ENCODE measurements at places on chromosomes 7 and 10.

- DNase-seq, result no peak
Observed at GRCh38 chr7:67855322-67855721, 858.7 kb downstream of the TYW1 start.

- DNase-seq, result no peak
Observed at GRCh38 chr10:24944512-24945255, 7.7 kb downstream of the PRTFDC1 start.

- no peak for DNase-seq
Observed at GRCh38 chr10:128854963-128855362, 612.1 kb upstream of the MGMT start.

DNA sequence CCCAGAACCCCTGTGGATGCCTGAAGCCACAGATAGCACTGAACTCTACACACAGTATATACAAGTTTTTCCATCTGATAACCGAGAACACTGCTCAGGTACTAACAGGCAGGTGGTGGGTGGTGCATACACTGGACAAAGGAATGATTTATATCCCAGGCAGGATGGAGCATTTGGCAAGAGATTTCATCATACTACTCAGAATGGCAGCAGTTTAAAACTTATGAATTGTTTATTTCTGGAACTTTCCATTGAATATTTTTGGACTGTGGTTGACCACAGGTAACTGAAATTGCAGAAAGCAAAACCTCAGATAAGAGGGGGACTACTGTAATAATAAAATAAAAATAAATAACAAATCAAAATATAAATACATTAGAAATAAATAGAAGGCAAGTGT, 10.9 kb upstream of the KCNMA1 start:
- no peak for DNase-seq

DNA sequence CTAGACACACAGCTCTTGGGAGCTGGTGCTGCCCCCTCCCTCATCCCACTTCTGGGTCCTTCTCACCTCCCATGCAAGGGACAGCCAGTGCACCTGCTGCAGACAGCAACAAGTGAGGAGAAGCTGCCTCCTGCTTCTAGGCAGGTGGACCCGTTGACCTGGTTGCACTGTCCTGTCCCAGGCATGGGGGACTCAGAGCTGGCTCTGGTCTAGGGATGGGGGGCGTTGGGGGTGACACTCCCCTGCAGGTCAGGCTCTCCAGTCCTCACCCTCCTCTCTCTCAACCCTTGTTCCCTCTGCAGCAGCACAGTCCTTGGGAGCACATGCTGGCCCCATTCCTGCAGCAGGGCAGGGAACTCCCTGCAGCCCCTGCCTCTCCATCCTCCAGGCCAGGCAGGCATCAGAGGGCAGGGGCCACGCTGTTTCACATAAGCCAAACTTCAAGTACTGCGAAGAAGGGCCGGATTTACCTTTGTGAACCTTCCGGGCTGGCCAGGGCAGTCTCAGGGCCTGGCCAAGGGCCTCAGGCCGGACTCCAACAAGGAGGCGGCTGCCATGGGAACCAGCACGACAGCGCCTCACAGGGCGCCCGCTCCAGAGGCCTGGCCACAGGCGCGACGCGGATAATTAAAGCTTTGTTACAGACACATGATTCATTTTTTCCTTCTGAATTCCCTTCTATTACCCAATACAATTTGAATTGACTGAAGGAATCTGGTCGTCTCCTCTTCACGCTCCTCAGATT, 48.5 kb downstream of the RASGEF1A start:
- DNase-seq, result no peak

DNA sequence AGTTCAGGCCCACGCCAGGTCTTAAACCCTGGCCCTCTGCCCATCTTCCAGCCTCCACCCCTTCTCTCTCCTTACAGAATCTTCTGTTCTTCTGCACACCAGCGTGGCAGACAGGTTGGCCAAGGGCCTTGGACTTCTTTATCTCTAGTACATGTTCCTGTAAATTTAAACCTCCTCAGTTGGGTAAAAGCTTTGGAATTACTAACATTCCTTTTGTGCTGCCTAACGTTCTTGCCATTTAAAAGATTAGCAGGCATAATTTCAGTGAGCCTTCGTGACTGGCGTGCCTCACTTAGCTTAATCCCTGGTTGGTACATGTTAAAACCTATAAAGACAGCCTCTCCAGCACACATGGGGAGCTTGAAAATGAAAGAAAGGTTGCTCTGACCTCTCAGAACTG, 192.2 kb downstream of the CUX1 start:
- no peak for DNase-seq

DNA sequence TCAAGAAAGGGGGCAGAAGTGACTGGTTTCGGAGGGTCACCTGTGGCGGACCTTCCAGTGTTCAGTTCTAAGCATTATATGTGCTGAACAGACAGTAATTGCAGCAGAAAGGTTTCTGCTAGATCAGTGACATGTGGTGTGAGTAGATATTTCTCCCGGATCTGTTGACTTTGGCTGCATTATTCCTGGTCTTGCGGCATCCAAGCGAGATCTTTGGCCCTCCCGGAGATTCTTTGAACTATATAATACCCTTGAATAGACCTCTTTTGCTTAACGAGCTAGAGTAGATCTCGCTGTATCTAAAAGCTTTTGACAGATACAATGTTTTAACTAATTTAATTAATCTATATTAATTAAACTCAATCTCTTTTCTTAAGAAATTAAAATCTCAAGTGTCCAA, 99.8 kb downstream of the PTN start:
- no peak for DNase-seq

DNA sequence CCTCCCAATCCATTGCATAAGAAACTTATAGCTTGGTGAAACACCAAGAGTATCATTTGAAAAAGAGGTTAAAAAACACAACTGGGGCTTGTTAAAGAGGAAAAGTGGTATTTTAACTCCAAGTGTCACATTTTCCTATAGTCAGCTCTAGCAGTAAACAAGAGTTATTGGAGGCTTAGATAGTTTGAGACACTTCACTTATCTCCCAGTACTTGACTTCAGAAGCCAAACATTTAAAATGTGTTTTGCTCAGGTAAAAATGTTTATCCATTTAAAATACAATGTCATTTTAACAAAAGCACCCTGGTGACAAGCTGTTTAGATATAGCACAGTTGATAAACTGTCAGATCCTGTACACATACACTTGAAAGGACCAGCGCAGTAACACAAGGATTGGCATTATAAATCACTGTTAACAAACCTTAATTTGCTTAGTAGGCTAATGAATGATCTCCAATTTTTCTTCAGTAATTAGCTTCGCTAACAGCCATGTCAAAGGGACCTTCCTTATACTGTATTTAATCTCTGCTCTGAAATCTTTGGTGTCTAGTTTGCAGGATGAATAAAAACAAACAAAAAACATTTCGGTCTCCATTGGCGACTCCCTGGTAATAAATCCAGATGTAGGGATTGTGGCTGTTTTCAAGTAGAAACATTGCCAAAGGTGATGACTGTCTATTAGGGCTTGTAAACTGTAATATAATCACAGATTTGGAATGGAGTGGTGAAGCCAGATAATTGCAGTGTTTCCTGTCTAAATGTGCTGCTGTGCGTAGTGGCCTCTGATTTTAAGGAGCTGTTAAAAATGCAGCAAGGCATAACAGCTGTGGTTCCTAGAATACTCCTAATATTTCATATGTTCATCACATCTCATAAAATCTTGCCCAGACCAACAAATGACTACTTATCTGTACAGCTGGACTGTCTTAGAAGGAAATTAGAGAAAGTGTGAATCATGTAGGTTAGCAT, 545.1 kb downstream of the AUTS2 start:
- no peak for DNase-seq

DNA sequence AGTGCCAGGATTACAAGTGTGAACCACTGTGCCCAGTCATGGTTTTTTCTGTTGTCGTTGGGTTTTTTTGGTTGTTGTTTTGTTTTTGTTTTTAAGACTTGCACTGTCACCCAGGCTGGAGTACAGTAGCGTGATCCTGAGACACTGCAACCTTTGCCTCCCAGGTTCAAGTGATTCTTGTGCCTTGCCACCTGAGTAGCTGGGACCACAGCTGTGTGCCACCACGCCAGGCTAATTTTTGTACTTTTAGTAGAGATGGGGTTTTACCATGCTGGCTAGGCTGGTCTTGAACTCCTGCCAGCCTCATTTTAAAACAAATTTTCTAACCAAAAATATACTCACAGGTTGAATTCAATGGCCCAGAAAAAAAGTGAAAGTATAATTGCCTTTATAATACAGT, 174.1 kb downstream of the AHR start:
- DNase-seq, result no peak

- no peak for DNase-seq
Observed at GRCh38 chr10:58322072-58322834, 12.6 kb upstream of the UBE2D1 start.

DNA sequence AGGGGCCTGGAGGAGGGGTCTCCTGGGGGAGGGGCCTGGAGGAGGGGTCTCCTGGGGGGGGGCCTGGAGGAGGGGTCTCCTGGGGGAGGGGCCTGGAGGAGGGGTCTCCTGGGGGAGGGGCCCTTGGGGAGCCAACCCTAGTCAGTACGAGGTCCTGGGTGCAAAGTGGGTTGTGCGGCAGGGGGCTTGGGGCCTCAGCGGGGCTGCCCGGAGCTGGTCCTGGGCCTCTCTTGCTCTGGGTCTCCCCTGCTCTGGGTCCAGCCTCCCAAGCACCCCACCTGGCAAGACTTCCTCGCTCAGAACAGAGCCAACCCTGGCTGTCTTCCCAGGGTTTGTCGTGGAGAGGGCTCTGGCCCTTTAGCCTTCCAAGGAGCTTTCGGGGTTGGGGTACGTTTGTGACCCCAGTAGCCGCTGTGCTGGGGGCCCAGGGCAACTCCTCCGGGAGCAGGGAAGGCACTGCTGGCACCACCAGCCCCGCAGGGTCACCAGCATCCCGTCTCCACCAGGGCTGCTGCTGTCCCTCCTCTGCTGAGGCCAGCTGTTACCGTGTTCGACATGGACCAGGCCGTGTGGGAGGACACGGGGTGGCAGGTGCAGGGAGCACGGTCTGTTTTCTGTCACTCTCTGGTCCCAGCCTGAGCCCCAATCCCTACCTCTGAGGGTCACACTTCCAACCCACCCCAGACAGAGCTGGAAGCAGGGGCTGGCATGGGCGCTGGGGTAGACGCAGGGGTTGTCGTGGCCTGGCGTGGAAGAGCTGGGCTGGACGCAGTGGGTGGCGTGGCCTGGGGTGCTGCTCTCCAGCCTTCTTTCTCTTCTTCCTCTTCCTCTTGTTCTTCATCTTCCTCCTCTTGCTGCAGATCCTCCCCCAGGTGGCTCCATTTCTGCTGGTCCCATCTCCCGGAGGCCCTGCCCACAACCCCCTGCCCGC, 22.8 kb downstream of the PWWP2B start:
- DNase-seq, result no peak

- DNase-seq, result no peak
Observed at GRCh38 chr10:11276449-11276990, 258.8 kb downstream of the CELF2 start.

DNA sequence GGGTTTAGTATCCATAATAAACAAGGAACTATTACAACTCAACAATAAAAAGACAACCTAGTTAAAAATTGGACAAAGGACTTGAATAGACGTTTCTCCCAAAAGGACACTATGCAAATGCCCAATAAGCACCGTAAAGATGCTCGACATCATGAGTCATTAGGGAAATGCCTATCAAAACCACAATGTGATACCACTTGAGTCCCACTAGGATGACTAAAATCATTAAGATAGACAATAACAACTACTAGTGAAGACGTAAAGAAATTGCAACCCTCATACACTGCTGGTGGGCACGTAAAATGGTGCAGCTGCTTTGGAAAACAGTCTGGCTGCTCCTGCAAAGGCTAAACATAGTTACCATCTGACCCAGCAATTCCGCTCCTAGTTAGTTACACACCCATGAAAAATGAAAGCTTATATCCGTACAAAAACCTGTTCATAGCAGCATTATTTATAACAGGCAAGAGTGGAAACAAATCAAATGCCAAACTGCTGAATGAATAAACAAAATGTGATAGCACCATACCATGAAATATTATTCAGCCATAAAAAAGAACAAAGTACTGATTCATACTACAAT, 17.3 kb downstream of the CCDC3 start:
- no peak for DNase-seq

GRCh38 chr10:86200867-86201266, 165.7 kb downstream of the GRID1 start:
- DNase-seq, result no peak

DNA sequence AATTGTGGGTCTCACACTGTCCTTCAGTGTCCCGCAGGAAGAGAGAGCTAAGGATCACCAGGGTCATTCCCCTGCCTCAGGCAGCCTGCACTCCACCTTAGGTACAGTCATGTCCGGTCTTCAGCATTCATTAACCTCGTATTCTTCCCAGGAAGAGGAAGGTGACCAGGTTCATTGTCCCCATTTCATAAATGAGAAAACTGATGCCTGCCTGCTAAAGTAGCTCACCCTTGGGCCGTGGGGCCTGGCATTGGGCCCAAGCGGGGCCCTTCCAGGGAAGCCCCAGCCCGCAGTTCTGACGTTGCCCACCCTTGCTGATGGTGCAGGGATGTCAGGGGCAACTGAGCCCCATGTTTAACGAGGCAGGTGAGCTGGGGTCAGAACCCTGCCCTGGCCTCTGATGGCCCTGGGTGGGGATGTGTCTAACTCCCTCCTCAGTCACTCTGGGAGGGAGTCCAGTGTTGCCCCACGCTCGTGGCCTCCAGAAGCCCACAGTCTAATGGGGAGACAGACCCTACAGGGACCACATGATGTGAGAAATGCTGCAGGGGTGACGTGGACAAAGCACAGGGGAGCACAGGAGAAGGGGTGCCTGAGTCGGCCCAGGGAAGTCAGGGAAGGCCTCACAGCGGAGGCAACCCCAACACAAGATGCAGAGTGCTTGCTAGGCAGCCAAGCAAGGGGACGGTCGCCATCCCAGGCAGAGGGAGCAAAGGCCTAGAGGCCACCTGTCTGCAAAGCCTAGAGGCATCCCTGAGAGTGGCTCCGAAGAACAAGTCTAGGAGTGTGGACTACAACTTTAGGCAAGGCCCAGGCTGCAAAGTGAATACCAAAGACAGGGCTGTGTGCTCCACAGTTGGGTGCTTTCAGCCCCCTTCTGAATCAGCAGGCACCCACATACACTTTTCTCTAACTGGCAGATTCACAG, 25.1 kb downstream of the DDIT4 start:
- no peak for DNase-seq

DNA sequence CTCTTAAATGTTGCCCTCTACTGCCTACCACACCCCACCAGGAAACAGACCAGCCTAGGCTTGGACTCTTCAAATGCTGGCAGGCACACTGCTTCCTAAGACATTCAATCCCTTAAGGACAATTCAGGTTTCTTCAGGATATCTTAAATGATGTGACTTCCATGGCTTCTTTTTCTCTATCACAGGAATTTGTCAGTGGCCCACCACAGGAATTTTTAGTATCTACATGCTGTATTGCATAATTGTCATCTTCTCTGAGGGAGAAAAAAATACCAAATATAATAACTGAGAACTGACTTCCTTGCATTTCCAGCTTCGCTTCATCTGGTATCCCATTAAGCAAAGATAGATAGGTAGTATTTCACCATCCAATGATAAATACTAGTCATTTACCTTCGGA, 129.3 kb downstream of the WNT2 start:
- no peak for DNase-seq

GRCh38 chr7:156025675-156026074, 213.4 kb upstream of the SHH start:
- no peak for DNase-seq
